Transverse colon (tissue), 4 donors: ENCODE measurements at places on chromosomes 2 and 18. TPM values are rescaled to one million over a fixed set of nuclear protein-coding genes. Genes with fewer than 3 reads are reported as not detected.

The PAX3 gene
- not detected for total RNA-seq

The SLC39A6 gene
- 23.3 TPM for total RNA-seq

The QPCT gene
- 1.6 TPM for total RNA-seq

The FZD7 gene
- 6.2 TPM for total RNA-seq

GRCh38 chr2:199471443-199472057 is 13.8 kb upstream of the SATB2 start:
- DNase-seq: peak; percentile 83

- no peak for DNase-seq
These were observed 57.8 kb upstream of the NFU1 start for GRCh38 chr2:69495008-69495407.

GRCh38 chr2:146908776-146909175 is 936.1 kb upstream of the ACVR2A start:
- no peak for DNase-seq

DNA sequence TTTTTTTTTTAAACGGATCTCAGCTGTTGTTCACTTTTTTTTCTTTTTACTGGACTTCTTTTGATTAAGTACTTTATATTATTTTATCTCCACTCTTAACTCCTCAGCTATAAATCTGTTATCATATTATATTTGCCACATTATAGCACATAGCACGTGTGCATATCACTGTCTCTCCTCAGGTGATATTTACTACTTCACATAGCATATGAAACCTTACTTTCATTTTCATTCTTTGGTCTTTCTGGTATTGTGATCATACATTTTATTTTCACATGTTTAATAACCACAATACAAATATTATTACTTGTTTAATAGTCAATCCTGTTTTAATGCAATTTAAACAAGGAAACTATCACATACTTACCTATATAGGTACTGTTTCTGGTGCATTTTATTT is 993.1 kb upstream of the TMEFF2 start:
- no peak for DNase-seq

GRCh38 chr2:210561475-210561874 is 5.1 kb downstream of the CPS1 start:
- DNase-seq: no peak

DNA sequence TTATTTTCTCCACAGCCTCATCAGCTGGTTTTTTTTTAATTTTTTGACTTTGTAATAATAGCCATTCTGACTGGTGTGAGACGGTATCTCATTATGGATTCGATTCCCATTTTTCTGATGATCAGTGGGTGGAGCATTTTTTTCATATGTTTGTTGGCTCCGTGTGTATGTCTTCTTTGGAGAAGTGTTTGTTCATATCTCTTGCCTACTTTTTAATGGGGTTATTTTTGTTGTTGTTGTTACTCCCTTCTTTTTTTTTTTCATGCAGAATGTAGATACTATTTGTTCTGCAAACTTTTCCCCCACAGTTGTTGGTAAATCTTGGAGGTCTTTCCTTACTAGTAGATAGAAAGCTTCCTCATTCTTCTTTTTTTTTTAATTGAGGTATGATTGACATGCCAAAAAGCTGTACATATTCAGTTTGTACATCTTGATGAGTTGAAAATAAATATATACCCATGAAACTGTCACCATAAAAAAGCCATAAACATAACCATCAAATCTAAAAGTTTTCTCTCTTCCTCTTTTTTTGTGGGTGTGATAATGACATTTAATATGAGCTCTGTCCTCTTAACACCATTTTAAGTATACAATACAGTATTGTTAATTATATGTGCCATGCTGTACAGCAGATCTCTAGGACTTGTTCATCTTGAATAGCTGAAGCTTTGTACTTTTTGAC is 21.8 kb upstream of the NT5DC4 start:
- DNase-seq: no peak

DNA sequence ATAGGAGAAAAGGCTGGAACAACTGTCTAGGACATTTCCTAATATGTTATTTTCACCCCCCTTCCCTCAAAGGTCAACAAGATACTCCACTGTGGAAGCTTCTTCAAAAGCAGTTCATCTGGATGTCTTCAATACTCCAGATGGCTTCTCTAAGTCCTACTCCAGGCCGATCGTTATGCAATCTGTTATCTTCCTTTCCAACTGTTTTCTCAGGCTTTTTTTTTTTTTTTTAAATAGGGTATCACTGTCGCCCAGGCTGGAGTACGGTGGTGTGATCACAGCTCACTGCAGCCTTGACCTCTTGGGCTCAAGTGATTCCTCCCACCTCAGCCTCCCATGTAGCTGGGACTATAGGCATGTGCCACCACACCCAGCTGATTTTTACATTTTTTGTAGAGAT is 26.3 kb downstream of the ATP8B1 start:
- DNase-seq: no peak

- no peak for DNase-seq
These were observed 173.7 kb downstream of the CELF4 start for GRCh38 chr18:37391698-37392548.

DNA sequence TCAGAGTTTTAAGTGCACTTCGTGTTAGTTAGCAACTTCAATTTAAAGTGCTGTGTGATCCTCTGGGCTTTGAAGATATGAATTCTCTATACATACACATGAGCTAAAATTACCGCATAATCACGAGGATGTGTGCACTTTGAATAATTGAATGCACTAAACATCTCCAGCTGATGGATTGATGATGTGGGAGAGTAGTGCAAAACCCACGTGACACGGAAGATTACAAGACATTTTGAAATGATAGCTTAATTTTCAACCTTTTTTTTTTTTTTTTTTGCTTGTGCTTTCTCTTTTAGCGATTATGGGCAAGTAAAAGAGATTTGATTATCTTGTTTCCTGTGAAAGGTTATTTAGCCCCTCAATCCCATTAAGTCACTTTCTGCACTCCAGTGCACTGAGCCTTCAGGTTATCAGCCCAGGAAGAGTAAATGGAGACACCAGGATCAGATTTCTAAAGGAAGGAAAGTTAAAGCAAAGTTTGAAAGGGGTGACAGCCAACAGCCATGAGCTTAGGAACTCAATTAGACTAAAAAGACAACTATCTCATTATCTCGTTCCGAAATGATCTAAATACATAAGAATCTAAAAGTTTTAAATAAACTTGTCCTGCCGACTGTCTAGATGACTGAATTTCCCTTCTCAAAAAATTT is 81.6 kb downstream of the CDK15 start:
- no peak for DNase-seq

- DNase-seq: no peak
These were observed 199.5 kb upstream of the RGPD4 start for GRCh38 chr2:107627164-107627563.

- DNase-seq: no peak
These were observed 21.5 kb upstream of the KIDINS220 start for GRCh38 chr2:8858910-8859309.

GRCh38 chr2:39407516-39408296 is 29.4 kb downstream of the MAP4K3 start:
- DNase-seq: no peak

DNA sequence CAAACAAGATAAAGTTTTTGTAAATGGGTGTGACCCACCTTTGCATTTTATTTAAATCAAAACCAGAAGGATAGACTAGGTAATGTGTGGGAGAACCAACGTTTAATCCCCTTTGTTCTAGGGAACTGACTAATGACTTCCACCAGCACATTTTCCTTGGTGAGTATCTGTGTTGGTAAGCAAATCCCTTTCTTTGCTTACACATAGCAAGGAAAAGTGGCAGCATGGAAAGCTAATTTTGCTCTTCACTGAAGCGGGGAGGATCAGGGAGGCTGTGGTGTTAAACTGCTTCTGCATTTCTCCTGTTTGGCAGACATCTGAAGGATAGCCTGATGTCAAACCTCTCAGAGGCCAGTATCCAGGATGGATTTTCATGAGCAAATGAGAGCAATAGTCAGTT is 331.1 kb downstream of the PTPRM start:
- no peak for DNase-seq

DNA sequence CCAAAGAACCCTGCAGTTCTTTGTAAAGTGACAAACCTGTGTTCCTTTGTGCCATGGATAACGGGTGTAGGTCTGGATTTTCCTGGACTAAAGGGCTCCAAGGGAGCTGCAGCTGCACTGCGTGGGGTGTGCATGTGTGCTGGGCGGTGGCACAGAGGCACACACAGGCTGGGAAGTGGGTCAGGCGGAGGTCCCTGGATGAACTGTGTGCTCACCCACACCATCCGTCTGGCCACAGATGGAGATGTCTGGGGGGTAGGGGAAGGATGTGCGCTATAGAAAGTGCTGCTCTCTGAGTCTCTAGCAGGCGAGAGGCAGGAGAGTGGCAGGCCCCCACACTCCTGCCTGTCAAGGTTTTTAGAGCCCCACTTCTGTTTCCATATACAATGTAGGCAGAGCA is 137.2 kb downstream of the LOXHD1 start:
- DNase-seq: no peak

- DNase-seq: no peak
These were observed 272.7 kb downstream of the CD226 start for GRCh38 chr18:69674966-69675365.
